ENCODE measurements at places on chromosomes 6 and 20.

GRCh38 chr20:32742322-32743236 lies 688 bp downstream of the COMMD7 start:
- DNase-seq: peak; percentile 33

DNA sequence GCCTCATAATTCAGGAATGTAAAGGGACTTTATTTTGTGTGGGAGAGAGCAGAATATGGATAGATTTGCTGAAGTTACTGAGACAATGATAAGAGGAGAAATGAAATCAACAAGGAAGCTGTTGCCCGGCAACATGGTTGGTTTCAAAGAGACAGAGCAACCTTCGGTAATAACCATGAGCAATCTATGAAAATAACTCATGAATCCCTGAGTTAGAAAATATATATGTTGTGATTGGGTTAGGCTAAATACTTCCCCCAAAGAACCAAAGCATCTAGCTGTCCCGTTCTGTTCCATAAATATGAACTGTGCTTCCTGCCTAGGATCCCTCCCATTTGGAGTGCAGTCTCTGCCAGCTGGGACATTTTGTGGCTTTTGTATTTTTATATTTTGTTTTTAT lies 23.1 kb downstream of the SERPINB1 start:
- no peak for DNase-seq

DNA sequence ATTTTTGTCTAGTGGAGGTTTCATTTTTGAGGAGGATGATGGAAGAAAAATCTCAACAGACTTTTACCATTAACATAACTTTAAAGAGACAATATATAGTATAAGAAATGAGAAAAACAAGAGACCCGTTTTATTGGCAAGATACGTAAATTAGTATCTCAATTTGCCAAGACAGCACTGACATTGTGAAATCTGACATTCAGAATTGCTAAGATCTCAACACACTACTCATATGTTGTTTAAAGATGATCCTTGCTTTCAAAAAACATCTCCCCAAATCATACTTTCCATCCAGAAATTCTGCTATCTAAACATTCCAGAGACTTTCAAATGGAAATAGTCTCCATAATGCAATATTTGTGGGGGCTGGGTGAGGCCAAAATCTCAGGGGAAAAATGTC lies 220.9 kb upstream of the CEP162 start:
- DNase-seq: no peak

GRCh38 chr6:143689852-143690251 lies 12.1 kb downstream of the PHACTR2 start:
- no peak for DNase-seq

GRCh38 chr20:21944227-21944626 lies 238.8 kb downstream of the PAX1 start:
- DNase-seq: no peak

- DNase-seq: no peak
These were observed 82.3 kb downstream of the GMPR start for GRCh38 chr6:16320533-16321340.

- DNase-seq: no peak
These were observed 176.8 kb downstream of the NFATC2 start for GRCh38 chr20:51365670-51366069.

GRCh38 chr6:38273325-38273724 lies 366.4 kb downstream of the BTBD9 start:
- no peak for DNase-seq

GRCh38 chr6:38571721-38572120 lies 68.0 kb downstream of the BTBD9 start:
- no peak for DNase-seq

GRCh38 chr6:41191569-41191968 lies 9.4 kb downstream of the TREML2 start:
- DNase-seq: peak; percentile 60

- no peak for DNase-seq
These were observed 40.3 kb downstream of the PTPN1 start for GRCh38 chr20:50550531-50550930.

GRCh38 chr6:144155529-144155928 lies 5.2 kb downstream of the STX11 start:
- no peak for DNase-seq

GRCh38 chr6:47917202-47917601 lies 135.4 kb downstream of the OPN5 start:
- DNase-seq: no peak

- no peak for DNase-seq
These were observed 66.7 kb upstream of the TSHZ2 start for GRCh38 chr20:52905241-52905994.

DNA sequence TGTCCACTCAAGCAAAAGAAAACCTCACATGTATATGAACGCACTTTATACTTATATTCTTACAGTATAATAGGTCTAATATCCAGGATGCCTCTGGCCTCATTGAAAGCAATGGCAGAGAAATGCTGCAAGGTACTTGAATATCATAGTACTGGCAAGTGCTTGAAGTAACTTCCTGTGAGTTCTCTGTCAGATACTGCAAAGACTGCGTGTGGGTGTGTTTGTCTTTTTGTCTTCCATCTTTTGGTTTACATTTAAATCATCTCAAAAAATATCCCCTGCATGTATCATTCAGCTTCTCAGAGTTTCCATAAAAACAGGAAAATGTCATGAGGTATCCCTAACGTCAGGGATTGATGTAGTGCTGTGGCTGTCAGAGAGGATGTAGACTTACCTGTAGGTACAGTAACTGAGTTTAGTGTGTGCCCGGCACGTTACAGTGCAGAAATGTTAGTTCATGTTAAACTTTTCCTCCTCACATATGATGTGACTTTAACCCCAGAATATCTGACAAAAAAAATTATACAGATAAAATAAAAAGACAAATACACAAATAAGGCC lies 184.3 kb downstream of the DST start:
- no peak for DNase-seq

GRCh38 chr6:168192195-168192900 lies 113.3 kb upstream of the FRMD1 start:
- no peak for DNase-seq

GRCh38 chr6:43383021-43383667 lies 13.7 kb upstream of the ZNF318 start:
- no peak for DNase-seq

GRCh38 chr6:156427345-156427744 lies 349.8 kb upstream of the ARID1B start:
- DNase-seq: no peak

DNA sequence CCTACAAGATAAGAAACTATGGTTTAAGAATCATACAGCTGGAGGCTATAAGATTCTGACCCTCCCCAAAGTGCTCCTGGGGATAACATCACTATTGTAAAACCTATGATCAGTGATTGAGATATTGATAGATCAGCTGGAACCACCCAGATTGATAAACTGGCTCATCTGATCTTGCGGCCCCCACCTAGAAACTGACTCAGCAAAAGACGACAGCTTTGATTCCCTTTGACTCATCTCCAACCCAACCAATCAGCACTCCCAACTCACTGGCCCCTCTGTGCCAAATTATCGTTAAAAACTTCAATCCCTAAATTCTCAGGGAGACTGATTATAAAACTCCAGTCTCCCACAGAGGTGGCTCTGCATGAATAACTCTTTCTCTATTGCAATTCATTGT lies 106.4 kb downstream of the SCP2D1 start:
- DNase-seq: no peak

DNA sequence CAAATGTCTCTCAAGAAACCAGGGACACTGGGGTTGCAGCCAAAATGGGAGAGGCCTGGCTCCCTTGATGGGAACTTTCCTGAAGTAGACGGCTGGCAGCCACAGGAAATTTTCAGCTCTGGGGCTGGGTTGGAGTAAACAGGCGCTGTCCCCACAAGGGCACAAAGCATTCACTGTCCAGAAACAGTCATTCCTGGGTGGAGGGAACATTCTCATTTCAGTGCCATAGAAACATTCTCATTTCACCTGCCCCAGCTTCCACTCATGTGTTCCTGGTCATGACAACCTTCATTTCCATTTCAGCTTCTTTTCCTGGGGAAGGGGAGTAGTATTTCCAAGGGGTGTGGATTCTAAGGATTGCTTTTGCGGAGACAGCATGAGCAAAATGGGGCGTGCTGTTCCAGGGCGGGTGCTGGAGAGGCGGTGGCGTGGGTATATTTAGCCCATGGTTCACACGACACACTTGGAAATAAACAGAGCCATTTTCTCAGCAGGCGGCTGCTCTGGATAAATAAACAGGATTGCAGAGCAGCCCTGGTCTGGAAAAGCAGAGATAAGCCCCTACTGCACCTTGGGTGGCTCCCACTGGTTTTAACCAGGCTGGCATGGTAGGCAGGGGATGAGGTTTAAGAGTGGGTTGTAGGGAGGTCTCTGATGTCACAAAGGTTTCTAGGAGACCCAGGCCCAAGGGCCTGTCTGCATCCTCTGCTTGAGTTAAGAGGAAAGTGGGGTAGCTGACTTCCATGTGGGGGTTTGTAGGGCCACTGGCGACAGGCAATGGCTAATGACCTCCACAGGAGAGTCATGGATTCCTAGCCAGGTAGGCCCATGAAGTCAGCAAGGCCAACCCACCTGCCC lies 32.9 kb downstream of the COX4I2 start:
- no peak for DNase-seq

GRCh38 chr20:47749339-47749738 lies 35.9 kb downstream of the SULF2 start:
- no peak for DNase-seq

DNA sequence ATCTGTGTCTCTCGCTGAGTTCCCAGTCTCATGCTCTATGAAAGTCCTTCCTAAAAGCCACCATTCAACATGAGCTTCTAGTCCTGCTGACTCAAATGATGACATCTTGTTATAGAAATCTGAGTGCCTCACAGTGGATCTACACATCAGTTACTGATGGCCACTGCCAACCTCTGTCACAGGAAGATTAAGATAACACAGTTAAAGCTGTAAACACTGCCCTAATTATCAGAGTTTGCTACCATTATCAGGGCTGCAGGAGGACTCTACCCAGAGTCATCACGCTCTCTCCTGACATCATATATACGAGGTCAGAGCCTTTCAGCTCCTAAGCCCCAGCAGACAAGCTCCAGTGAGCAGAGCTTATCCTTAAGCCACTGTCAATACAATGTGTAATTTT lies 63.2 kb downstream of the HIVEP2 start:
- no peak for DNase-seq

GRCh38 chr6:81575442-81575841 lies 177.0 kb downstream of the TENT5A start:
- no peak for DNase-seq

DNA sequence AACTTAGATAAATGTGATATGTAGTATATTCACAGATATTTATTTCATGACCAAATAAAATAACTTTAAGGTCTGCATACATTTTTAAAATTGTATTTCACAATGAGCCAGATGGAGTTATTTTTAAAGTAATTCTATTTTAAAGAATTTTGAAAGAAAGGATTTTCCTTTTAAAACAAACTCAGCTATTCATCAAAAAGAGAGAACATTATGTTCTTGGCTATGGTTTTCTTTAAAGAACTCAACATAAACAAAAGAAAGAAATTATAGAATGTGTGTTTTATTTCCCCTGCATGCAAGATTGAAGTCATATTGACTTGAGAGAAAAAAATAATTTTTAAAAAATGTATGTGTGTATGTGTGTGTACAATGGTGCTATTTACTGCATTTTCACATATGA lies 1023.6 kb upstream of the CITED2 start:
- no peak for DNase-seq

- DNase-seq: no peak
These were observed 295.3 kb upstream of the SULF2 start for GRCh38 chr20:48080583-48080982.

All from CD4-positive, alpha-beta T cell treated with Interleukin-17A for 4 hours (primary cell).